ENCODE measurements at places on chromosomes 4 and X.

- H3K4me3 ChIP-seq, result no peak overlapping the region
- no peaks in the 10 kb centered on the region for H3K36me3 ChIP-seq
- H3K4me1 ChIP-seq, result no peaks in the 10 kb centered on the region
- no peaks in the 10 kb centered on the region for H3K27me3 ChIP-seq
- DNase-seq, result no peak
These were observed 172.5 kb downstream of the SH2D1A start for GRCh38 chrX:124518885-124519284.

- H3K4me1 ChIP-seq, result peaks cover 3% of the 10 kb centered on the region
- no peak overlapping the region for H3K4me3 ChIP-seq
- no peaks in the 10 kb centered on the region for H3K36me3 ChIP-seq
- no peak for DNase-seq
- H3K27ac ChIP-seq, result no peak overlapping the region
These were observed 6.7 kb downstream of the ARMCX4 start for GRCh38 chrX:101491943-101492342.

- no peaks in the 10 kb centered on the region for H3K36me3 ChIP-seq
- H3K4me3 ChIP-seq, result no peak overlapping the region
- H3K4me1 ChIP-seq, result peaks cover 3% of the 10 kb centered on the region
- peaks cover 4% of the 10 kb centered on the region for H3K27me3 ChIP-seq
These were observed 4.3 kb upstream of the SLC4A4 start for GRCh38 chr4:71334465-71334882.

DNA sequence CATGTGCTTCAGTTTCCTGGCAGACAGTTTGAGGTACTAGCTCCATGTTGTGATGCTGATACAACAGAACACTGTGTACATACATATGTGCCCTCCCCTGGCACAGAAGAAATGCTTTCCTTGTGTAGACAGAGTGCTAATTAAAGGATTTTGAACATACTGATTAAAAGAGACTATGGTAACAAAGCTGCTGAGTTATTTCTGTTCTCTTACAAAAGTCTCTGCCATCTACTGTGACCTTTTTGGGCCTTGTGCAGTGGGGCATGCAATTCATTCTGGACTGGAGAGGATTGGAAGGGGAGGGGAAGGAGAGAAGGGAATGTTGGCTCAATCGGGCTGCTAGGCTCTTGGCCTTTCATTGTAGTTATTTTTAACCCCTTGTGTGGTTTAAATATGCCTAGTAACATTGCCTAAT lies 6.0 kb downstream of the PDLIM5 start:
- H3K4me1 ChIP-seq, result peaks cover 21% of the 10 kb centered on the region
- H3K27me3 ChIP-seq, result no peaks in the 10 kb centered on the region
- H3K4me3 ChIP-seq, result no peak overlapping the region
- DNase-seq, result no peak

DNA sequence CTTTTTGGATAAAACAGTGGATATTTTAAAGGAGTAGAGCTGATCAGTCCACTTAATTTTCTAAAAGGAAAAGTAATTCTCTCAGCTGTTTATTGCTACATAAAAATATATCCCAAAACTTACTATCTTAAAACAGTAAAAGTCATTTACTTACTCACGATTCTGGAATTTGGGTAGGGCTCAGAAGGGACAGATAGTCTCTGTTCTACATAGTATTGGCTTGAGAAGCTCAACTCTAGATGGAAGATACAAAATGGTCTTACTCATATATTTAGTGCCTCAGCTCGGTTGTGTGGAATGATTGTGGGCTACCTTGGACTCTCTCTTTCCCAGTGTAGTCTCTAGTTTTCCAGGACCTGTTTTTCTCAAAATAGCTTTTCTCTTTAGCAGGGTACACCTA lies 691.5 kb upstream of the POU3F4 start:
- no peaks in the 10 kb centered on the region for H3K27me3 ChIP-seq
- H3K4me1 ChIP-seq, result no peaks in the 10 kb centered on the region
- no peak for DNase-seq
- no peak overlapping the region for H3K27ac ChIP-seq

GRCh38 chrX:132369617-132370326 lies 119.1 kb downstream of the MBNL3 start:
- H3K4me1 ChIP-seq, result no peaks in the 10 kb centered on the region
- H3K4me3 ChIP-seq, result no peak overlapping the region
- no peaks in the 10 kb centered on the region for H3K27me3 ChIP-seq
- peaks cover 1% of the 10 kb centered on the region for H3K36me3 ChIP-seq

DNA sequence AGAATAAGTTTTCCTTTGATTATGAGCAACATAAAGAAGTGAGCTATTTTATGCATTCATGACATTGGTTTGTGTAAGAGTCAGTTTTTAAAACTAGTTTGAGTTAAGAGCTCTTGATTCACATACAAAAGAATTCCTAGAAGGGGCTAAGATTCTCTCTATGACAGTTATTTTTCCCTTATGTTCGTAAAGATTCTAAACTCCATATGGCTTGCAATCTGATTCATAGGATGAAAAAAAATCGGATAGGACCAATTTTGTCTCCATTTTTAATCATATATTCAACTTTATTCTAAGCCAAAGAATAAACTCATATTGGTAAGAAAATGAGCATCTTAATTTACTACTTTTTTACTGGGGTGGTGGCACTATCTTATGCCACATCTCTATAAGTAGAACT lies 79.4 kb downstream of the NAP1L3 start:
- no peak overlapping the region for H3K27ac ChIP-seq
- H3K4me1 ChIP-seq, result no peaks in the 10 kb centered on the region
- no peaks in the 10 kb centered on the region for H3K36me3 ChIP-seq
- no peak for DNase-seq
- H3K4me3 ChIP-seq, result no peak overlapping the region
- H3K27me3 ChIP-seq, result no peaks in the 10 kb centered on the region

Data from memory B cell (primary cell).